ENCODE measurements at places on chromosomes 7 and 10. TPM values are rescaled to one million over a fixed set of nuclear protein-coding genes. Genes with fewer than 3 reads are reported as not detected.

SEMA4G gene
- polyA plus RNA-seq, result 12.7 TPM

DYNC1I1 gene
- 2.0 TPM for polyA plus RNA-seq

IFIT1 gene
- polyA plus RNA-seq, result 0.51 TPM

DNA sequence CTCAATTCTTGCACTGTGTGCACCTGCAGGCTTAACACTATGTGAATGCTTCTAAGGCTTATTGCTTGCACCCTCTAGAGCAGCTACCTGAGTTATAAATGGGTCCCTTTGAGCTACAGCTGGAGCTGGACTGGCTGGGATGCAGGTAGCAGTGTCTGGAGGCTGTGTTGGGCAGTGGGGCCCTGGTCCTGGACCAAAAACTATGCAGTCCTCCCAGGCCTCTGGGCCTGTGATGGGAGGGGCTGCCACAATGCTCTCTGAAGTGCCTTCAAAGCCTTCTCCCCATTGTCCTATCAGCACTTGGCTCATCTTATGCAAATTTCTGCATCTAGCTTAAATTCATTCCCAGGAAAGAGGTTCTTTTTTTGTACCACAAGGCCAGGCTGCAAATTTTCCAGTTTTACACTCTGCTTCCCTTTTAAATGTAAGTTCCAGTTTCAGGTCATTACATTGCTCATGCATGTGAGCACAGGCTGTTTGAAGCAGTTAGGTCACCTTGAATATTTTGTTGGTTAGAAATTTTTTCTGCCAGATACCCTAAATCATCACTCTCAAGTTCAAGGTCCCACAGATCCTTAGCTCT, 26.0 kb downstream of the KBTBD2 start:
- H3K4me3 ChIP-seq, result no peak overlapping the region
- peaks cover 11% of the 10 kb centered on the region for H3K36me3 ChIP-seq
- no peaks in the 10 kb centered on the region for H3K4me1 ChIP-seq
- no peaks in the 10 kb centered on the region for H3K27me3 ChIP-seq
- no peak overlapping the region for H3K27ac ChIP-seq

DNA sequence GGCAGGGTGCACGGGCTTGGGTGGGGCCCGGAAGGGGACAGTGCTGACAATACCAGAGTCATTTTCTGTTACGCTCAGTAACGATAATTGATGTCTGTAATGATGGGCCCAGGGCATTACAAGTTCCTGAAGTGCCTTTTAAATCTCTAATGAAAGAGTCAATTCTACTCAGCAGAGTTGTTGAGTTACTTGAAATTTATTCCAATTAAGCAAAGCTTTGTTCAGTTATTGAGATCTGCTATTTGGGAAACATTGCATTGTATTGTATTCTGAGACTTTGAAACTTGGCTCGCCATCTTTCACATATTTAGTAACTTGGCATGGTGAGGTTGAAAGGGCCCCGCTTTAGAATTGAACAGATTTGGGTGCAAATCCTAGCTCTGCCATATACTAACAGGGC, 34.7 kb downstream of the MINDY4 start:
- H3K27me3 ChIP-seq, result no peaks in the 10 kb centered on the region
- DNase-seq, result no peak
- peaks cover 22% of the 10 kb centered on the region for H3K4me1 ChIP-seq
- H3K36me3 ChIP-seq, result no peaks in the 10 kb centered on the region

KLF14 gene
- polyA plus RNA-seq, result not detected

- H3K36me3 ChIP-seq, result no peaks in the 10 kb centered on the region
- H3K27ac ChIP-seq, result no peak overlapping the region
- peaks cover 10% of the 10 kb centered on the region for H3K4me1 ChIP-seq
- DNase-seq, result no peak
Observed at GRCh38 chr7:16847381-16847860, 34.4 kb downstream of the AGR3 start.

CRYGN gene
- not detected for polyA plus RNA-seq

TFR2 gene
- polyA plus RNA-seq, result 0.32 TPM

GRID2IP gene
- not detected for polyA plus RNA-seq

DNA sequence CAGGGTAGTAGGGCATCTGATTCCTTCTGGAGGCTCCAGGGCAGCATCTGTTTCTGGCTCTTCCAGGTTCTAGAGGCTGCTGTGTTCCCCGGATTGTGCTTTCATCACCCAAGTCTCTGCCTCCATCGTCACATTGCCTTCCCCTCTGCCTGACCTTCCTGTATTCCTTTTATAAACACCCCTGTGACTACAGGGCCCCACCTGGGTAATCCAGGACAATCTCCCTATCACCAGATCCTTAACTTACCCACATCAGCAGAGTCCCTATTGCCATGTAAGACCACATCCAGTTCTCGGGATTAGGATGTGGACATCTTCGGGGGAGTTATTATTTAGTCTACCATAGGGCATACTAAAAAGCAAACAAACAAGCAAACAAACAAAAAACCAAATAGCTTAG, 39.4 kb upstream of the AGR3 start:
- H3K4me3 ChIP-seq, result no peak overlapping the region
- no peak overlapping the region for H3K27ac ChIP-seq
- DNase-seq, result no peak
- H3K4me1 ChIP-seq, result peaks cover 3% of the 10 kb centered on the region
- H3K36me3 ChIP-seq, result no peaks in the 10 kb centered on the region
- no peaks in the 10 kb centered on the region for H3K27me3 ChIP-seq

DNA sequence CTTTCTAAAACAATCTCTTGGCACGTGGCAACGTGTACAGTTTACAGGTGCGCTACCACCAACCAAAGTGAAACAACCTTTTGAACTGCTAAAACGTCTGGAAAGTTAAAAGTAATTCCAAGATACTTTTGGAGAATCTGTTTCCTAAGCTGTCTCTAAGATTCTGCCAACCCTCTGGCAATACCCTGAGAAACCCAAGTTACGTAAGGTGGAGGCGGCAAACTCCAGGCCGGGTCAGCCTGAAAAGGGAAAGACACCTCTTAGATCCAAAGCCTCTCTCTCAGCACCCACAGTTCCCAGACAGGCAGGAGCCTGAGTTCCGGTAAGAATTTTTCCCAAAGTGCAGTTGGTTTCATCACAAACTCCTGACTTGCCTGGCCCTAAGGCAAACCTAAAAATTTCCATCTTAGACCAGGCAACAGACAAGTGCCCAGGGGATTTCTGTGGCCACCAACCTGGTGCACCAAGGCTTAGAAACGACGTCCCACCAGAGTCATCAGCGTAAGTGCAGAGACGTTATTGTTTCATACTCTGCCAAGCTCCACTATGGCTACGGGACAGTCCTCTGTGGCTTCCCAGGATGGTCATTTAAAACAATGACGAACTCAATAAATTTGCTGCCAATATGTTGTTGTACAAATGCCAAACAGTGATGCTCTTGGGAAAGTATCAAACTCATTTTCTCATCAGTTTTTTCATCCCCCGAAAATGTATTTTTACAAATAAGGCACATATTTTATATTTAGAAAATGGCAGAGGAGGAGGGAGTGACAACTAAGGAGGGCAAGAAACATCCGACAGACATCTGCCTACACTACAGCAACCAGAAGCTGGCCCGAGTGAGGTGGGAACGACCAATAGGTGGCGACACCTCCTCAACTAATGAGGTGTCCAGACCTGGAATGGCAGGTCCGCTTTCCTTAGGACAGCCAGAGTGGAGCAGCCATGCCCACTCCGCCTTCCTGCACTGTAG, 205.8 kb upstream of the FRMD4A start:
- no peaks in the 10 kb centered on the region for H3K27me3 ChIP-seq
- no peaks in the 10 kb centered on the region for H3K4me1 ChIP-seq
- H3K36me3 ChIP-seq, result peaks cover 13% of the 10 kb centered on the region

HOXA2 gene
- 1.9 TPM for polyA plus RNA-seq

APBB1IP gene
- polyA plus RNA-seq, result not detected

HGF gene
- polyA plus RNA-seq, result 0.18 TPM

DNA sequence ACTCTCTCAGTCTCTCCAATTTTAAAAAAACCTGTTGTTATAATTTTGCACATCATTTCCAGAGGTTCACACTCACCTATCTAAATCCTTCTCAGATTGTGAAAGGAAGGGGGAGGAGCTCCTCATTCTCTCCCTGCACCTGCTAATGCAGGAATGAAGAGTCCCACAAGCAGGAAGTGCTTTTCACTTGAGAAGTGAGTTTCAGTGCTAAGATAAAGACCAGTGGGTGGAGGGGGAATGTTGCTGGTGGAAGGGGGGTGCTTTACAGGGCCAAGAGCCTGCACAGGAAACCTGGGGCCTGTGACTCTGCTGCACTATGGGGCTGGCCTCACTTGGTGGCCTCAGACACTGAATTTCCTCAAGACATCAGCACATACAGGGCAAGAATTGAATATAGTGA, 176.4 kb downstream of the PTPN20 start:
- no peaks in the 10 kb centered on the region for H3K4me1 ChIP-seq
- no peak for DNase-seq
- no peak overlapping the region for H3K4me3 ChIP-seq
- no peaks in the 10 kb centered on the region for H3K27me3 ChIP-seq

LAMB4 gene
- 0.15 TPM for polyA plus RNA-seq

GRCh38 chr10:87868277-87868676, 4.9 kb downstream of the PTEN start:
- no peaks in the 10 kb centered on the region for H3K27me3 ChIP-seq
- H3K36me3 ChIP-seq, result no peaks in the 10 kb centered on the region
- peaks cover 15% of the 10 kb centered on the region for H3K4me1 ChIP-seq
- no peak overlapping the region for H3K27ac ChIP-seq

- no peaks in the 10 kb centered on the region for H3K4me1 ChIP-seq
- H3K36me3 ChIP-seq, result no peaks in the 10 kb centered on the region
- no peaks in the 10 kb centered on the region for H3K27me3 ChIP-seq
- no peak overlapping the region for H3K4me3 ChIP-seq
Observed at GRCh38 chr10:124366825-124367224, 51.9 kb downstream of the OAT start.

GRCh38 chr10:88179831-88180230, 316.4 kb downstream of the PTEN start:
- no peaks in the 10 kb centered on the region for H3K36me3 ChIP-seq
- H3K4me3 ChIP-seq, result no peak overlapping the region
- no peak overlapping the region for H3K27ac ChIP-seq
- DNase-seq, result no peak
- H3K27me3 ChIP-seq, result no peaks in the 10 kb centered on the region
- no peaks in the 10 kb centered on the region for H3K4me1 ChIP-seq

DNA sequence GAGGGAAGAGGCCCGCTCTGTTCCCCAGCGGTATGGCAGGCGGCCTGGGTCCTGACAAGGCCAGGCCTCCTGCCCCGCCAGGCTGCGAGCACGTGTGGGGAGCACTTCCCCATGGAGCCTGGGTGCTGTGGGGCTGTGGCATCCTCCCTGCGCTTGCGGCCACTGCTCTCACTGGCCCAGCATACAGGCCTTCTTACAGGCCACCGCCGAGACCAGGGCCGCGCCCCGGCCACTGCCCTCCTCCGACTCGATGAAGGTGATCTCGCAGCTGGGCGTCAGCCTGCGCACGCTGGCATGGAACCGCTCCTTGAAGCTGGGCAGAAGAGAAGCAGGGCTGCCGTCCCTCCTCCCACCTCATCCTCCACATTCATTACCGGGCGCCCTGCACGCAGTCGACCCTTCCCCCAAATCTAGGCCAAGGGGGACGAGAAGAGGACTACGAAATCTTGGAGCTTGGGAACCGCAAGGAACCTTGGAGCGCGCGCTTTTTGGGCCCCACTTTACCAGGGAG, 3.9 kb upstream of the MYL7 start:
- no peaks in the 10 kb centered on the region for H3K36me3 ChIP-seq
- no peak for DNase-seq
- no peak overlapping the region for H3K27ac ChIP-seq
- H3K27me3 ChIP-seq, result peaks cover 29% of the 10 kb centered on the region
- H3K4me3 ChIP-seq, result no peak overlapping the region

DNA sequence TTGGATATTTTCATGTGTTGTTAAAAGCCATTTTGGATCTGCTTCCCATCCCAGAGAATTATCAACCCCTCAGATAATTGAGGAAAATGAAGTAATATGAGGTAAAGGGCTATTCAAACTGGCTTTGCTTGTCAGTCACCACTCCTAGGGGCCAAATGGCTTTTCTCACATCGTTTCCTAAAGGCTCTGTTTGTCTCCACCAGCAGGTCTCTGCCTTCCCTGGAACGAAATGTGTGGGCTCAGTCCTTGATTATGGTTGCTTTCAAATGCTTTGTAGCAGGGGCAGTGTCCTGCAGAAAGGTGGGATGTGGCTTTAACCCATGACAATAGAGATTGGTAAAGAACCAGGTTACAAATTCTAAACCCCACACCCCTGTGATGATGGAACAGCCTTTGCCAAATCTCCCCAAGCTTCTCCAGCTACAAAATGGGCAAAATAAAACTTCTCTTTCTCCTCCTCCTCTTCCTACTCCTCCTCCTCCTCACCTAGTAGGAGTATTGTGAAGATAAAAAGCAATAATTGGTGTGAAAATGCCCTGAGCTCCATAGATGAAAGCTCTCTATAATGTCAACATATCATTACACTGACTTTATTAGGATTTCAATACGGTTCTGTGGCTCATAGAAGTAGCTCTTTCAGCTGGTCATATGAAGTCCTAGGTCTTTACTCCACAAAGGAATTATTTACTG, 127.6 kb downstream of the CHN2 start:
- no peak overlapping the region for H3K27ac ChIP-seq
- no peak for DNase-seq
- no peaks in the 10 kb centered on the region for H3K36me3 ChIP-seq
- H3K4me1 ChIP-seq, result no peaks in the 10 kb centered on the region
- H3K4me3 ChIP-seq, result no peak overlapping the region

SRRM3 gene
- polyA plus RNA-seq, result 4.4 TPM

DNAH11 gene
- 0.22 TPM for polyA plus RNA-seq

COBL gene
- not detected for polyA plus RNA-seq

Data from endothelial cell of umbilical vein (primary cell).